Kidney epithelial cell (primary cell): ENCODE measurements at places on chromosomes 7 and 10.
A peak's percentile ranks its signal among the peaks of the same experiment; 100 is the strongest.

GRCh38 chr7:140326116-140326928 lies 72.0 kb downstream of the SLC37A3 start:
- DNase-seq = peak; percentile 18

GRCh38 chr10:77106676-77107075 lies 530.9 kb downstream of the KCNMA1 start:
- no peak for DNase-seq

DNA sequence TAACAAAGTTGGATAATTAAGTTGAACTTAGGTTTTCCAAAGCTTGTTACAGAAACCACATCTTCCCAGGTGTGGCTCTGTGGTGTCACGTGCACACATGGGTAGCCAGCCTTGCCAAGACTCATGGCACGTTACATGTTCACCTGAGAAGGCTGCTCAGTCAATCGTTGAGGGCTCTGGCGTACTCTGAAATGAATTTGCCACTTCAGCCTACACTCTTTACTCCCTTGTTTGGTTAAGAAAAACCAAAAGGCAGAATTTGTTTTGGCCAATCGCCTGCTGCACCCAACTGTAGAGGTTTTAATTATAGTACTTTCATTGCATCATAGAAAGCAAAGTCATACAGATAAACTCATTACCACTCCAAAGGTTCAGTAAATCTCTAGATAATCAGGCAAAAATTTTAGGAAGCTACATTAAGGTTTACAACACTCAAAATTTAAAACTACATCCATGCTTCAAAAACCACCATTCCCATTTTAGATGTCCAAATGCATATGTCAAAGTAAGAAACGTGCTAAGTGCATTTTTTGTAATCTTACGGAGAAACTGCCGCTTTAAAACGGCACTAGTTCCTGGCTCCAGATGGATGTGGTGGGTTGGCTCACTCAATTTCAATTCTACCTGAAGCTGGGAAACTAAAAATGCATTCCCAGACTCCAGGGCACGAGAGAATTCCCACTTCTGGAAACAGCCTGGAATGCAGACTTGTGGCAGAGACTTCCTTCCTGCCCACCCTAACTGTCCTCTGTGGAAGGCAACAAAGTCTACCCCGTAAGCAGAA lies 88.4 kb downstream of the DIP2C start:
- peak; percentile 74 for DNase-seq

DNA sequence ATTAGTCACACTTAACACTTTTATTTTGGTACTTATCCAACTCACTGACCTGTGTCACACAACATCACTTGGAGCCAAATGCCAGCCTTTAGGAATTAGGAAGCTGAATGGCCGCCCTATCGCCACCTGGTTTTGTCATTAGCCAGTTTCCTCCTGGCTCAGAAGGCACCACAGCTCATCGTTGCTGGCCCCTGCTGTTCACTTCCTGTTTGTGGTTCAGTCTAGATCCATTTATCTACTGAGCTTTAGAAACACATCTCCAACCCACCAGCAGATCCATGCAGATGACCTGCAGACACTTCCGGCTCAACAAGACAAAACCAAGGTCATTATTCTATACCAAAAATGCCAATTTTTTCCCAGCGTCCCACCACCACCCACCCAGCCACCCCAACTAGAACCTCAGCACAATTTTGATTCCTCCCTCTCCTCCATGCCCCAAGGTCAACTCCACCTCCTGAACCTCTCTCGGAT lies 193.5 kb upstream of the NEBL start:
- no peak for DNase-seq

- DNase-seq = no peak
Observed at GRCh38 chr10:49166484-49167400, 21.4 kb downstream of the TMEM273 start.

DNA sequence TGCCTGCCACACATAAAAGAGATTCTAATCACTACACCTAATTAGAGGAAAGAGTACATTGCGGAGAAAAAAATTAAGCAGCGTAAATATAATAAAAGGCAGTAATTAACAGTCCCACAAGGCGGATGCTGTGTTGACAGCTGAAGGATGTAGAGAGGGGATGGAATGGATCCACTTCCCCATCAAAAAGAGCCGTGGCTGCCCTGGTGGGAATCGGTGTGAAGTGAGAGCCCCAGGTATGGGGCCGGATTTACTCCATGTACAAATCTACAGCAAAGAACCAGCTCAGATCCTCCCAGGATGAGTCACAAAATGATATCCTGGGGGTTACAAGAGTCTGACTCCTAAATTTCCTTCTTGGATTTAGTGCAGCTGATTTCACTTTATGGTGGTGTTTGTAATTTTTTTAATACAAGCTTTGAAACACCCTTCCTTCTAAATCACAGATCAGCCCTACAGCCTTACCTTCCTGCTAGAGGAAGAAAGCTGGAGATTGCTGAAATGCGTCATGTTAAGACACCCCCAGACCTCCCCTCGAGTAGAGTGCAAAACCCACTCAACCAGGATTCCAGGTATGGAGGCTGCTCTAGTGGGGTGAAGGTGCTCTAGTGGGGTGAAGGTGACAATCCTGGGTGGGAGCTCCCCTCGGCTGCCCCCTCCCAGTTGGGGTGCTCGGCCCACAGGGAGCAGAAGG lies 398.4 kb downstream of the PLXNA4 start:
- DNase-seq = no peak

DNA sequence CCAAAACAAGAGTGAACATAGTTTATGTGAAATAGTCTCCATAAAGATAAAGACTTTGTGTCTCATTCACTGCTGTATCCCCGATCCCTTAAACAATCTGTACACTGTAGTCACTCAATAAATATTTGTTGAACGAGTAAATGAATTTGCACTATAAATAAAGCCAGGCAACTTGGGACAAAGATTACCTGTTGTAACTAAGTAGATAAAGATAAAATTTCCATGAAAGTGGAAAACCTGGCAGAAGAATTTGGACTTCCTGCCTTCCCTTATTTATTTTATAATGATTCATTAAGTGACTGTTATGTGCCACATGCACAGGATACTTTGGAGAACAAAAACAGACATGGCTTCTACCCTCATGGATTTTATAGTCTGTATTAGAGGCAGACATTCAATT lies 277.7 kb upstream of the KAT6B start:
- DNase-seq = no peak

GRCh38 chr7:120475994-120476393 lies 203.0 kb downstream of the KCND2 start:
- no peak for DNase-seq

GRCh38 chr10:11893749-11894278 lies 70.7 kb downstream of the PROSER2 start:
- DNase-seq = no peak

DNA sequence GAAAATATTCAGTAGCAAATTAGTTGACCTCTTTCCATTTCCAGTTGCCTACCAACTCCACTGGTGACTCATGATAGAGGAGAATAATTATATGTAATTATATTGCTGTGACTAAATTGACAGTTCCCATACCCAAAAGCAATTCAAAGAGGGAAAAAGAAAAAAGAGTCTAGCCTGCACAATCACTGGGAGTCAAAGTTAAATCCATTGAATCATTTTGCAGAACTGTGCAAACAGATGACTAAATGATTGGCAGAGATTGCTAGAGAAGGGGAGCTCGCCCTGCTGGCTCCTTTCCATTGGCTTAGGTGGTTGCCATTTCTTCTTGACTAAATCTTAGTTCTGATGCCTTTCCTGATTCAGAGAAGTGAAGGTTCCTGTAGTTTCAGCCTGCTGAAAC lies 1228.6 kb upstream of the SORCS1 start:
- no peak for DNase-seq

DNA sequence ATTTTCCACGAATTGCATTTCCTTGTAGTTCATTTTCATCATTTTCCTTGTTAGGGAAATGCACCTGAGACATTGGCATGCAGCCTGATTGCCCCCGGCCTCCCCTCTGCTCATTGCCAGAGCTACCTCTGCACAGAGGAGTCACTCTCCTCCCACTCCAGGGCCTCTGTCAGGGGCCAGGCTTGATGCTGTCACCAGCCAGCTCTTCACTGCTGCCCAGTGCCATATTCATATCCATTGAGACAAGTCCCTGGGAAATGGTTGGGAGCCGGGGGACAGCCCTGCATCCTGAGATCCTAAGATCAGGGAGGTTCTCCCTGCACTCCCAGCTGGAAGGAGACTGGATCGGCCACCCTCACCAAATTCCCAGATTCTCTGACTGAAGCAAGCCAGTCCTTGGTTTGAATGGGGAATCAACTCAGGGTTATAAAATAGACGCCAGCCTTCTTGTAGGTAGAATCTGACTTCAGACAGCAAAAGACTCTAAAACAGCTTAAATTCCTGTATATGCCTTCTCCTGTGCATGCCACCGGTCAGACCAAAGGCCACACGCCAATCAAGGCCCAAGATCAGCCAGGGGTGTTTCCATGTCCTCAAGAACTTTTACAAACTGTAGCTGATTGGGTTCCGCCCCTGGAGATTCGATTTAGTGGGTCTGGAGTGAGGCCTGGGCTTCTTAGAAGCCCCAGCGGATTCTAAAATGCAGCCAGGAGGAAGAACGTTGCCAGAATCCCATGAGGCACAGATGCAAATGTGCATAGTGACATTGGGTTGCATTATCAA lies 86.5 kb downstream of the PARP12 start:
- DNase-seq = no peak

- no peak for DNase-seq
Observed at GRCh38 chr10:97676770-97677581, 10.1 kb downstream of the AVPI1 start.

- DNase-seq = no peak
Observed at GRCh38 chr7:117560030-117560429, 80.2 kb downstream of the CFTR start.
